ENCODE measurements at places on chromosomes 16 and 17.

DNA sequence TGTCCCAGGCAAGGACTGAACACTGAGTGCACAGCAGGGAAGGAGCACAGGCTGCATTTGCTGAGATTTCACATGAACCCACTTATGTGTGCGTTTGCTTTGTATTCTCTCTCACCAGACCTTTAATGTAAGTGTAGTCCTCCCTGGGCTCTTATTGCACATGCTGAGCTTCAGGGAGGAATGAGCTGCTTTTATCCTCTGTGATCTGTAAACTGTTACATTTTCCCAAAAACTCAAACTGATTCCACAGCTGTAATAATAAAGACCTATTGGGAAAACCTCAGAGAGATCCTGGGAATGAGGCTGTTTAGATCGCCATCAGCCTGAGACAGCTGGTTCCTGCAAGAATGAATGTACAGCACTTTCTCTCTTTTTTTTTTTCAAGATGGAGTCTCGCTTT is 53.6 kb upstream of the ADORA2B start:
- no peak for DNase-seq

DNA sequence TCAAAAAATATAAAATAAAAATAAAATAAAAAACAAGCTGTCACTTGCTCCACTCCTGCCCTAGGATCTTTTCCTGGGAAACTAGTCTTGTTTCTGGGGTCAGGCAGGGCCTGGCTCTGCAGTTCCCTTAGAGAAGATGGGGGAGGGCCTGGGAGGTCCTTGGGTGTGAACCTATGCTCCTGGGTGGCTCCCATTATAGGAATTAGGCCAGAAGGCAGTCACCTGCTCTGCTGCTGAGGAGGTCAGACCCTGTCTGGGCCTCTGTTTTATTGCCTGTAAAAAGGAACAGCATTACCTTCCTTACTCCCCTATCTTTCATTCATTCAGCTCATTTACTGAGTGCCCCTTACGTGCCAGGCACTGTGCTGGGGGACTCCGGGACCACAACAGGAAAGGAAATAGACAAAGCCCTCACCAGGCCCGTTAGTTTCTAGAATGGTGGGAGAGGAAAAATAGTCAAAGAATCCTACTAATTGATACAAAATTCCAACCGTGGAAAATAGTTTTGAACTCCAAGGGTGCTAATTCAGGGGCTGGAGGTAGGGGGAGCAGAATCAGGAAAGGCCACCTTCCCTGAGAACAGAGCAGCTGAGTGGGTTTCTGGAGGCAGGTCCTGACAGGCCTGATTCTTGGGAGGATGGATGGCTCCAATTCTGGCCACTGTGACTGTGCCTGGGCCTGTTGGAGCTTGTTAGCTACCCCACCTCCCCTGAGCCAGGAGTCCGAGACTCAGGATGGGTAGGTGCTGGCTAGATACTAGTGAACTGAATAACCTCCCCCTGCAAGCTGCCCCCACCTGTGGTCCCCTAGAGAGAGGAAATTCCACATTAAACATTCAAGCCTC is 1.3 kb upstream of the SLC46A1 start:
- DNase-seq = no peak

DNA sequence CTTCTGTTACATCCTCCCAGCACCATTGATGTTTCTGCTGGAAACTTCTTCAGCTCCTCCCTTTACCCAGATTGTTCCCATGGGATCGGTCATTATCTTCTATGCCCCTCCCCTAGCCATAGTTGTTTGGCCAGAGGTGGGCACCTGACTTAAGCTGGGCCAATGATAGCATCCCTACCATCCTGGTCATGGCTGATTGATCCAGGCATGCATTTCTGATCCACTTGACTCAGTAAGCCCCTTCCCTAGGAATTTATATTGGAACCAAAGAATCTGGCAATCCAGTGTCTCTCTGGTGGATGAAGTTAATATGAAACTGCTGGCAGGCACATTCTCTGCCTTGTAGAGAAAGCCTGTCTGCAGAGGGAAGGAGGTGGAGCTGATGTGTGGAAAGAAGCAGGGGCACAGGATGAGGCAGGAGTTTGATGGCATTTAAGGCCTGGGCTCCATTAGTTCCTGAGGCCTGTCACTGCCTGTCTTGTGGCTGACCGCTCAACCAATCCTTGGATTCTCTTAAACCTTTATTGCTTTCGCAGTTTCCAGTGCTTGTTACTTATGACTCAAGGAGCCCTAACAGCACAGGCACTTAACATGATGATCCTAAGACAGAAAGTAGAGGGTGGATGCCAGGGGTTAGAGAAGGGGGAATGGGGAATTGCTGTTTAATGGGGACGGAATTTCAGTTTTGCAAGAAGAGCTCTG is 152.4 kb downstream of the ABCC12 start:
- no peak for DNase-seq

DNA sequence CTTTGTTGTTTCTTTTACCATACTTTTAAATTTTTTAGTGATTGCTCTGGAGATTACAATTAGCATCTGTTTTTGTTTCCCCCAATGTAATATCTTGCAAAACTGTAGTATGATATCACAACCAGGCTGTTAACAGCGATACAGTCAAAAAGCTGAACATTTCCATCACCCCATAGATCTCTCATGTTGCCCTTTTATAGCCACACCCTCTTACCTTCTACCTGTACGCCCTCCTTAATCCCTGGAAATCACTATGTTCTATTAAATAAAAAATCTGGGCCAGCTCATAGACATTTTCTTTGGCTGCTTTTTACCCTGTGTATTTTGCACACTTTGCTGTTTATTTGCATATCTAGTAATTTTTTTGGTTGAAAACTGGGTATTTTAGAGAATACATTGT is 67.2 kb upstream of the NACA2 start:
- no peak for DNase-seq

DNA sequence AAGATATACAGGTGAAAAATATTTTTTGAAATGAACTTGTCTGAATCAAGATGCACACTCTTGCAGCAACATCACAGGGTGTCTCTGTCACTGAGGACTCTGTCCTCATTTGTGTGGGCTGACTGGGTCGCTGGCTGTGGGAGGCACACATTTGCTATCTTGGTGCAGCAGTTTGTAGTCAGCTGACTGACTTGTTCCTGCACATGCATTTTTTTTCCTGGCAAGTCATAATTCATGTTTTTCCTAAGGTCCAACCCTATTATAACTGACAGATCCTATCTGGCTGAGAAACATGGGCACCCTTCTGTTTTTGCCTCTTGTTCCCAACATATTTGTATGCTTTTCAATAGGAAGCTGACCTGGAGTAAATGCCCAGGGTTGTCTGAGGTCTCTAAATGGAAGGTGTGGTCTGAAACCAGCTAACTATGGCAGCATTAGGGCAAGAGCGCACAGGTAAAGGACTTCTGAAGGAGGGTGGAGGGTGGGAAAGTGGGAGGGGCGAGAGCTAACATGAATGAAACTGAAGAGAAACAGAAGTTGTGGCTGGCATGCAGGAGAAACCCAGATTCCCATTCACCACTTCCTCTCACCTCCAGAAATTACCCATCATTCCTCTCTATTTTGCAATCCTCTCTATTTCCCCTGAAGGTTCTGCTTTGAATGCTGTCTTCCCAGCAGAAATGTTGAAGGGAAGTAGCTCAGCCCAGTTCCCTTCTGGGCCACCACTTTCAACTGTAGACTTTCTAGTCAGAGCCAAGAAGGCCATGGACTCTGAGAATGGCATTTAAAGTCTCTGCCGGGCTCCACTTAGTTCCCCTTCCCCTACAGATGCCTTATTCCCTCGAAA is 166.1 kb downstream of the PRKCA start:
- peak; percentile 22 for DNase-seq

- no peak for DNase-seq
Observed at GRCh38 chr16:79293836-79294460, 306.6 kb downstream of the MAF start.

DNA sequence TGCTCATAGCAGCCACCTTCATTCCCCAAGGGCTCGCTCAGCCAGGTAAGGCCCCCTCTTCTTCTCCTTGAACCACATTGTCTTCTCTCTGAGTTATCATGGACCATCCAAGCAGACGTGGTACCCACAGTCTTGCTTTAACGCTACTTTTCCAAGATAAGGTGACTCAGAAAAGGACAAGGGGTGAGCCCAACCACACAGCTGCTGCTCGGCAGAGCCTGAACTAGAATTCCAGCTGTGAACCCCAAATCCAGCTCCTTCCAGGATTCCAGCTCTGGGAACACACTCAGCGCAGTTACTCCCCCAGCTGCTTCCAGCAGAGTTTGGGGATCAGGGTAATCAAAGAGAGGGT is 272 bp downstream of the CCL2 start:
- DNase-seq = no peak

GRCh38 chr17:82204831-82205719 is 7.6 kb downstream of the CCDC57 start:
- peak; percentile 39 for DNase-seq

- peak; percentile 56 for DNase-seq
Observed at GRCh38 chr16:30927789-30928378, 4.5 kb downstream of the FBXL19 start.

DNA sequence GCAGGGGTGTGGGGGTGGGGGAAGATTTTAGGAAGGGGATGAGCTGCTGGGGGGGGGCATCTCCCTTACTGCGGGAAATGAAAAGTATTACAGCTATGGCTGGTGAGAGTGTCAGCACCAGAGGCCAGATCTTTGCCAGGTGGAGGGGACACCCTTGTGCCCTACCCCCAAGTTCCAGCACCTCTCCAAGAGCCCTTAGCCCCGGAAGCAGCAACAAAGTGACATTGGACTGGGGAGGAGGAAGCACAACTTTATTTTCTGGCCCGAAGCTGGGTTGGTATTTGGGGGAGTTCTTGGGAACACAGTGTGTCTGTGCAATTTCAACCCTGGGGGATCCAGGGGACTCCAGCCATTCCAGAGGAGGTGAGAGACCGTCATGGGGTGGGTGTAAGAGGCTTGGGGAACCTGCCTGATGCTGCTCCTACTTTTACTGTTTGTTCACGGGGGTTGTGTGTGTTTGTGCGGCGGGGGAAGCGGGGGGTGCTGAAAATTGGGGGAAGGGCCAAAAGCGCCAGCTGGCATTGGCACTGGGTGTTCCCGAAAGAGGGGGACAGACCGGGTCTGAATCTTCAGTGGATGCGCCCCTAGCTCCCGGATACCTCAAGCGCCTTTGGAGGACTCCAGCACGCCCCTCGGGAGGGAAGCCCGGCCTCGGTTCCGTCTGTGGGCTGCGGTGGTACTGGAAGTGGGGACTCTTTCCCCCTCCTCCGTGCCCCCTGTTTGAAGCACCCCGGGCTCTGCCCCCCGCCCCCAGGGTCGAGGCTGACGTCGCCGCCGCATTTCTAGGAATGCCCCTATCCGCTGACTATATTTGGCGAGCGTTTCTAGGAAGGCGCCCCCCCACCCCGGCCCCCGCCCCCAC is 230.3 kb downstream of the MRTFB start:
- peak; percentile 14 for DNase-seq

DNA sequence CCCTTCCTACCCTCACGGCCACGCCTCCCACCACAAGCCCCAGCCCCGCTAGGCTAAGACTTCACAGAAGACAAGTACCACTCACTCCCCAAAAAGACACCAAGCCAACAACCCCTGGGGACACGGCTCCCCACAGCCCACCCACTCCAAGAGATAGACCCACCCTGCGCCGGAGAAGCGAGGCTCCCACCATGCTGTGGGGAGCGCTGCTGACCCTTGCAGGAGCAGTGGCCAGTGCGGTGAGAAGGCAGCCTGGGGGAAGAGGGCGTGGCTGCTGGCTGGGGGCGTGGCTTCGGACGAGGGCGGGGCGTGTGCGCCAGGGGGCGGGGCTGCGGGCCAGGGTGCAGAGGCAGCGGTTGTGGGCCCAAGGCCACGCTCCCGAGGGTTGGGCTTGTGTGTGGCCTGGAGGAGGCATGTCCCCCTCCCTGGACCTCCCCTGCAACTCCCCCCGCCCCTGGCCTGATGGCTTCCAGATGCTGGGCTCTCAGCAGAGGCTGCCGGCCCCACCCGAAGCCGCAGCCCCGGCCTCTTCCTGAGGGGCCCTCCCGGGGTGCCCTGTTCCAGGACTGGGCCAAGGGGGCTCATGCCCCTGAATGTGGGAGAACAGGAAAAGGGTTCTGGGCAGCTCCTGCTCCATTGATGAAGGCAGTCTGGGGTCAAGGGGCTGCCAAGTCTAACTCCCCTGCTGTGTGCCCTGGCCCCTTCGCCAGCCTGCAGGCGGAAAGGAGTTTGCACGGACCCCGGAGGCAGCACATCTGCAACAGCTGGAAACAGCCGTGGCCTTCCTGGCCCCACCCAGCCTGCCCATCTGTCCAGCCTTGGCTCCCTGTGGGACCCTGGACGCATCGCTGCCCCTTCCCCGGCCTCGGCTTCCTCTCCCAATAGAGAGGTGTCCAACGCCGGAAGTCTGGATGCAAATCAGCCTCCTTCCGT is 9.1 kb downstream of the TFAP4 start:
- DNase-seq = no peak

GRCh38 chr17:63490329-63490728 is 13.5 kb downstream of the ACE start:
- no peak for DNase-seq

DNA sequence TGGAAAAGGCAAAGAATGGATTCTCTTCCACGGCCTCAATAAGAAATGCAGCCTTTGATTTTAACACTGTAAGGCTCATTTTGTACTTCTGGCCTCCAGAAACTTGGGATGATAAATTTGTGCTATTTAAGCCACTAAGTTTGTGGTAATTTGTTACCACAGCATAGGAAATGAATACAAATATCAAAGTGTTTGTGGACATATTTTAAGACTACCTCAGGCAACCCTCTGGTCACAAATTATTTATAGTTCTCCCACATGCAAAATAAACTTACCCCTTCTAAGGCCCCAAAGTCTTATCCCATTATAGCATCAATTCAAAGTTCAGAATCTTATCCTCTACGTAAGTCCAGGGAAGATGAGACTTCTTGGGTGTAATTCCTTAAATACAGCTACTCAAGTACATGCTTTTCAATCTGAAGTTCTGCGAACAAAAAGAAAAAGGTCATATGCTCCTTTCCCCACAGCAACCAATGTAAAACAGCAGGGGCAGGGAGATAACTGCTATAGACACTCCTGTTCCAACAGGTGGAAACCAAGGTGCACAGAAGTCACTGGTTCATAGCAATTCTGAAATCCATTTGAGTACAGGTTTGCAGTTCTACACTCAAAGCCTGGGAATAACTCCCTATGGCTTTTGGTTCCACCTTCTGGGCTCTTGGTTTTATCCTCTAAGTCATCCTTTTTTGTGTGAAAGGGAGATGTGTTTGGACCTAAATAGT is 5.4 kb upstream of the EFCAB13 start:
- no peak for DNase-seq

- no peak for DNase-seq
Observed at GRCh38 chr17:3935140-3935542, 18.9 kb upstream of the P2RX1 start.

GRCh38 chr17:74005790-74006189 is 197.7 kb upstream of the RPL38 start:
- no peak for DNase-seq

GRCh38 chr17:68578236-68578635 is 22.9 kb downstream of the FAM20A start:
- no peak for DNase-seq

- DNase-seq = no peak
Observed at GRCh38 chr17:46125831-46126230, 67.4 kb downstream of the KANSL1 start.

GRCh38 chr16:65284626-65285025 is 162.8 kb upstream of the CDH11 start:
- no peak for DNase-seq

All from stimulated activated CD4-positive, alpha-beta T cell treated with anti-CD3 and anti-CD28 coated beads, Interleukin-2, amount 100 ng/mL, for 24 hours (primary cell).